NCI-H526 (cell line): ENCODE measurements at places on chromosomes 6 and 20.

DNA sequence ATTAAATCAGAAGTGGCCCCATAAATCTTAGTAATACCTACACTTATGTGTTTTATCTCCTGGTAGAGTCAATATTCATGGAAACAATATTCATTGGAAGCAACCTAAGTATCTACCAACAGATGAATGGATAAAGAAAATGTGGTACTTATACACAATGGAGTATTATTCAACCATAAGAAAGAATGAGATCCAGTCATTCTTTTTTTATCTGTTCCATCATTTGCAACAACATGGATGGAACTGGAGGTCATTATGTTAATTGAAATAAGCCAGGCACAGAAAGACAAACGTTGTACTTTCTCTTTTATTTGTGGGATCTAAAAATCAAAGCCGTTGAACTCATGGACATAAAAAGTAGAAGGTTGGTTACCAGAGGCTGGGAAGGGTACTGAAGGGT, 268.5 kb downstream of the ZFAND3 start:
- DNase-seq, result no peak

- DNase-seq, result no peak
Observed at GRCh38 chr20:59559863-59560262, 44.5 kb upstream of the PHACTR3 start.

- no peak for DNase-seq
Observed at GRCh38 chr6:2179241-2179640, 66.2 kb downstream of the GMDS start.

- DNase-seq, result peak; percentile 35
Observed at GRCh38 chr6:46410334-46410953, 80.8 kb downstream of the RCAN2 start.

- no peak for DNase-seq
Observed at GRCh38 chr6:136811272-136811671, 11.1 kb upstream of the PEX7 start.

- no peak for DNase-seq
Observed at GRCh38 chr6:105177556-105177955, 2.3 kb downstream of the POPDC3 start.

DNA sequence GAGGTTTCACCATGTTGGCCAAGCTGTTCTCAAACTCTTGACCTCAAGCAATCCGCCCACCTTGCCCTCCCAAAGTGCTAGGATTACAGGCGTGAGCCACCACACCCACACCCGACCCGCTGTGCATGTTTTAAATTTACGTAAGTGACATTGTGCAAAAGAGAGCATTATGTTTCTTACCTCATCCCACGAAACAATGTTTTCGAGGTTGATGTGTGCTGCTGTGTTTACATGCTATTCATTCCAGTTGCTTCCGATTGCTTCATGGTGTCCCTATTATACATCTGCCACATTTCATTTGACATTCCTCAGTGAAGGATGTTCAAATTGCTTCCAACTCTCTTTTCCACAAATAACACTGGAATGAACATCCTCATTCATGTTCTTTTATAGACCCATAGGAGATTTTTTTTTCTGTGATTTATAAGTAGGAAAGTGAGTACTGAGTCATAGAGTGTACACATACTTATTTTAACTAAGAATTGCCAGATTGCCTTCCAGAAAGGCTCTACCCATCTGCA, 403.9 kb upstream of the JARID2 start:
- no peak for DNase-seq

GRCh38 chr6:12264671-12265070, 25.5 kb upstream of the EDN1 start:
- no peak for DNase-seq

- DNase-seq, result no peak
Observed at GRCh38 chr6:135147637-135148592, 33.2 kb upstream of the MYB start.

- DNase-seq, result no peak
Observed at GRCh38 chr20:57879779-57880570, 170.2 kb upstream of the PMEPA1 start.

- no peak for DNase-seq
Observed at GRCh38 chr20:38831995-38832620, 26.6 kb downstream of the PPP1R16B start.

DNA sequence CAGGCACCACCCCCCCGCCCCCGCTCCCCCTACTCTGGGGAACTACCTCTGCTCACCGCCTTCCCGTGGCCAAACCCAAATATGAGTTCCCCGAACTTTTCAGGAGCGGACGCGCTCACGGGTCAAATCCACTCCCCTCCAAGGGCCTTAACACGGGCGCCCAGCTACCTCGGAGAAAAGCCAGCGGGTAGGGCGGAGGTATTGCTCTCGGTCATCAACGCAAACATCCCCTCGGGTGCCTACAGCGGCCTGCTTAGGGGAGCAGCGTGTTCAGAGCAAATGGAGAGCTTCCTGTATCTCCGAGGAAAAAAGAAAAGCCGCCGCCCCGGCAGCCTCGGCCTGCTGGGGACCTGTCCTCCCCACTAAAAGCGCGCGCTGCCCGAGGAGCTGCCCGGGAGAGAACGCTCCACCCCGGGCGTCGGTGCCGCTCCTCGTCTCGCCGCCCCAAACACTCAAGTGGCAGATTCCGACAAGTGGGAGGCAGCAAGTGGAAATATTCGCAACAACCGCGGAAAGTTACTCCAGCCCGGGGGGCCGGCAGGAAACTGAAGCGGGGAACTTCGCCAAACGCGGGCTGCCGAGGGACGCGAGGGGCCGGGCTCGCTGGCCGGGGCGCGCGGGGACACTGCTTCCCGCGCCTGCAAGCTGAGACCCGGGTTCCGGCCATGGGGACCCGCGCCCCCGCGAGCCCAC, 699 bp downstream of the PTPRT start:
- peak; percentile 32 for DNase-seq

GRCh38 chr6:50791900-50792508, 26.7 kb upstream of the TFAP2B start:
- peak; percentile 32 for DNase-seq

- no peak for DNase-seq
Observed at GRCh38 chr20:37759052-37759553, 65.3 kb downstream of the CTNNBL1 start.

- DNase-seq, result no peak
Observed at GRCh38 chr6:13508711-13509705, 21.6 kb upstream of the GFOD1 start.

GRCh38 chr6:42468273-42468672, 16.5 kb upstream of the TRERF1 start:
- DNase-seq, result no peak

DNA sequence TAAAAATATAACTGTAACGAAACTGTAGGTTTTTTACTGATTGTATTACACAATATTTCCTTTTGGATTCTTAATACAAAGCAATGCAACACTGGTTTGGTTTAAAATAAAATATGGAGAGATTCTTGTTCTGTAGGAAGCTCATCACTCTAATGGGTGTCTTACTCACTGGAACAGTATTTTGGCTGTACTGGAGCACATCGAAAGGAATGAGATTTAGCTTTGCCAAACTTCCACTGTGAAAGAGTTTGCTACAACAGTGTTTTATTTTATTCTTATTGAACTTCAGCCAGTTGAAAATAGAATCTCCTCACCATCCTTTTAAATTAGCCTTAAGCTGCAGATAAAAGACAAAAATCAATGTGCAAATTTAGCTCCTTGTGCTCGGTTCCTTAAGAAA, 230.7 kb upstream of the QKI start:
- DNase-seq, result no peak

DNA sequence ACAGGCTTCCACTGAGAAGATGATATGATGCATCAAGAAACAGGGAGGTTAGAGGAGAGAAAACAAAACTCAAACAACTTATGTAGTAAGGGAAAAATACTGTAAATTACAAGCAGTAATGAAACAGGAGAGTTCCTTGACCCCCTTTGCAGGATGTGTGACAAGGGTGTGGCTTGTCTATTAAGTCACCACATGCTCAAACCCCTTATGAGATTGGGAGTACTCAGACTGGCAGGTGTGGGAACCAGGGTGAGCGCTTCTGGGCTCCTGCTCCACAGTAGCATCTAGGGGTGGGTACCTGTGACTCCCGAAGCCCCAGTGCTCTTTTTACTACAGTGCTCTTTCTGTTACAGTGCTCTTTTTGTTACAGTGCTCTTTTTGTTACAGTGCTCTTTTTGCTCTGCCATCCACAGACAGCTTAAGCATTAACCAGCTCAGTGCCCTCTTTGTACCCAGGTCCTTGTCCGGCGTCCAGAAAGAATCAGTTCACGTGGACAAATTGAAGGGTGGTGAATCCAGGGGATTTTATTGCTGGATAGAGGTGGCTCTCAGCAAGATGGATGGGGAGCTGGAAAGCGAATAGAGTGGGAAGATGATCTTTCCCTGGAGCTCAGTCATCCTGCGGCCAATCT, 28.7 kb downstream of the OLIG3 start:
- DNase-seq, result no peak

DNA sequence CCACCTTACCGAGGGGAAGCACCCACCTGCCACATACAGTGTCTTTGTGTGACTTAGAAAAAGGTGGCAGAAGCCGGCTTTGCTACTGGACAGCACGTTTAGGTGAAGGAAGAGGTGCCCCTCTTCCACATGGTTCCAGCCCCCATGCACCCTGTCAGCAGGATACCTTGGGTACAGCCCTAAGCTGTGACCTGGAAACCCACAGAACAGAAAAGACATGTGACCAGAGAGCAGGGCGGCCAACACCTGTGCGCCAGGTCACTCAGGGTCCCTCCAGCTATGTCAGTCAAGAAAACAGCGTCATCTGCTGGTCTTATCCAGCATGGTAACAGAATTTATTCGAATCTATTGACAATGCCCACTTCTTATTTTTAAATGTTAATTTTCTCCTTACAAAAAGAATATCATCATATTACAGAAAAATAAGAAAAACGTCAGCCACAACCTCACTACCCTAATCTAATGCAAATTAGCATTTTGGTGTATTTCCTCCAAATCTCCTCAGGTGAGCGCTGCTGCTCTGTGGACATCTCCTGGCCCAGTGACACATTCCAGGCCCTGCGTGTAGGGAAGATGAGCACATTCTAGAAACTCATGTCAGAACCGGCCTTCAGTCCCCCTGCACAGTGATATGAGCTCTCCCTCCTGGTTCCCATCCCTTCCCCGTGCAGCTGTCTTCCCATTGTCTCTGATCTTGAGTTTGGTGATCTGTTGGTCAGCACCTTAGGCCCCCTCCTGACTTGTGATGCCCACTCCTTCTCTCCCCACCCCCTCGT, 37.2 kb downstream of the GTF2H5 start:
- DNase-seq, result no peak
